ENCODE measurements at places on chromosomes 7 and 10.

- no peak for DNase-seq
Measured at GRCh38 chr10:58070956-58071355, 196.7 kb downstream of the IPMK start.

DNA sequence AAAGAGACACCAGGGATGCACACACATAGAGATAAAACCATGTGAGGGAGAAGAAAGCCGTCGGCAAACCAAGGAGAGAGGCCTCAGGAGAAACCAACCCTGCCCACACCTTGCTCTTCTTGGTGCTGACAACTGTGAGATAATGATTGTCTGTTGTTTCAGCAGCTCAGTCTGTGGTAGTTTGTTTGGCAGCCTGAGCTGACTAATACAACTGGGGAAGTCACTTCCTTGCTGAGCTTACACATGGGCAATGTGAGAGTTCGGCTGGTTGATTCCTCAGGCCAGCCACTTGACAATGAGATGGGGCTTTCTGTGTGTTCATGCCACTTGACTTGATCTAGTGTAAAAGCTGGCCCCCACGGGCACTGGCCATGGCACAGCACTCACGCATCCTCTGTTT, 271.8 kb downstream of the ABCA13 start:
- no peak for DNase-seq

- no peak for DNase-seq
Measured at GRCh38 chr7:150425670-150426069, 24.8 kb upstream of the GIMAP8 start.

DNA sequence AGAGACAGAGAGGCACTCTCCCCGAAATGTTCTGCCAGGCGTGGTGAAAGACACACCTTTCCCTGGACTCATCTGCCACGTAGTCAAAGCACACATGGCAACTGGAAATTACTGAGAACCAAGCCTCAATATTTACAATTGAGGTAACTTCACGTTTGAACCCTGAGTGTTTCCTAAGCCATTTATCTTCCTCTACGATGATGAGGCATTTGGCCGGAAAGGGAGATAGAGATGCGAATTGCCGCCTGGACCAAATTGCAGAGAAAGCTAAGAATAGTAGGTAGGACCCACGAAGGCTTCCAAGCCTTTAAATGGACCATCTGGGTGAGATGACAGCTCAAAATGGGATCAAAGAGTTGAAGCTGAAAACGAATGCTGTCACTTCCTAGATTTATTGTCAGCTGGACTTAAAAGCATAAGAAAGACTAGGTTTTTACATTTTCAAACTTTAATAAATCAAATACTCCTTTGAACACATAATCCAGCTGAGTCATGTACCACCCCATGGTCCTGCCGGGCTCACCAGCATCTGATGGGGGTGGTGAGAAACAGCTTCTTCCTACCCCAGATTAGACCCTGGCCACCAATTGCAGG, 135.6 kb upstream of the LYZL2 start:
- DNase-seq = no peak

GRCh38 chr10:34748767-34749166, 66.3 kb downstream of the PARD3 start:
- DNase-seq = no peak

DNA sequence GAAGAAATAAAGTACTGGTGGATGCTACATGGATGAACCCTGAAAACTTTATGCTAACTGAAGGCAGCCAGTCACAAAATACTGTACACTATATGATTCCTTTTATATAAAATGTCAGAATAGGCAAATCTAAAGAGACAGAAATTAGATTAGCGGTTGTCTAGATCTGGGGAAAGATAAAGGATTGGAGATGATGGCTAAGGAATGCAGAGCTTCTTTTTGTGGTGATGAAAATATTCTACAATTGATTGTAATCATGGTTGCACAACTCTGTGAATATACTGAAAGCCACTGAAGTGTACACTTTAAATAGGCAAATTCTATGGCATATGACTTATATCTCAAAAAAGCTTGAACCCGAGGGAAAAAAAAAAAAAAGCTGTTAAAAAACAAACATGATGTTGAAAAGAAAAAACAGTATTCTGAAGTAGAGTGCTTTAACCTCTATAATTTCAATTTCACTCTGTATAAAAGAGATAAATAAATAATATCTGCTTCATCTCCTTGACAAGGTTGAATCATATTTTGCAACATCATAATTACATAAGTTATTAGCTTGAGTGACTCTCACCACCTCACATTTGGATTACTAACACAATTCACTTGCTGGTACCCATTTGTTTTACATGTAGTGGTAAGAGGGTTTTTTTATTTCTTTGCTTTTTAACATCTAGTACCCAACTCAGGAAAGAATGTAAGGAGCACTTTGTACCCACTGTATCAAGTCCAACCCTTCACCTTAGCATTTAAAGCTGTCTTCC, 2.8 kb upstream of the GNAI1 start:
- DNase-seq = no peak

DNA sequence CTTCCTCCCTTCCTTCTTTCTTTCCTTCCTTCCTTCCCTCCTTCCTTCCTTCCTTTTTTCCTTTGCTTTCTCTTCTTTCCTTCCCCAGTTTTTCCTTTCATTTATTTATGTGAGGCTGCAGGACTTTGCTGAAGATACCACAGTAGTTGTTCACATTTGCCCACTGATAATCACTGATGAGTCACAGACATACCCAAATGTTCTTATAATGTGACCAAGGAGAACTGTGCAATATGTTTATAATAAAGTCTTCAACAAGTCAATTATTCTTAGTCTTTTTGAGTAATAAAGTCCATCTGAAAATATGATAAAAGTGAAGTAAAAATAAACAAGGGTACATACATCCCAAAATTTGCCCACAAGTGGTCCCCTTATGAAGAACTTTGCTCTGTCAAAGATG, 159.7 kb downstream of the GNAI1 start:
- DNase-seq = no peak

GRCh38 chr10:8063128-8063908, 8.8 kb downstream of the GATA3 start:
- DNase-seq = no peak

- no peak for DNase-seq
Measured at GRCh38 chr10:88624840-88625239, 38.3 kb downstream of the LIPJ start.

DNA sequence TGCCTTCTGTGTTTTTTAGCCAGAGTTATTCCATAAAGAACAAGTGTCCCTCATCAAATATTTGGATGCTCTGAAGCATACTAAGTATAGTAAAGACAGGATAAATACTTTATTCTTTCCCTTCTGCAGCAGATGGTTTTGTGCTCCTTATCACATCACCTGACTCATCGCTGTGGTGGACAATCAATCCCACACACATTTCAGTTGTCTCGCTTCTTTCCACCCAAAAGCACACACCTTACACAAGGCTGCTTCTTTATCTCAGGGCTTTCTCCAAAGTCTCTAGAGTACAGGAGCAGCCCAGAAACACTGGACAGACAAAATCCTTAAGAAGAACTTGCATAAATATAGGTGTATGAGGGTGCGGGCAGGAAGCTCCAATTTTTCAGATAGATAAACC, 43.4 kb downstream of the IGF2BP3 start:
- no peak for DNase-seq

DNA sequence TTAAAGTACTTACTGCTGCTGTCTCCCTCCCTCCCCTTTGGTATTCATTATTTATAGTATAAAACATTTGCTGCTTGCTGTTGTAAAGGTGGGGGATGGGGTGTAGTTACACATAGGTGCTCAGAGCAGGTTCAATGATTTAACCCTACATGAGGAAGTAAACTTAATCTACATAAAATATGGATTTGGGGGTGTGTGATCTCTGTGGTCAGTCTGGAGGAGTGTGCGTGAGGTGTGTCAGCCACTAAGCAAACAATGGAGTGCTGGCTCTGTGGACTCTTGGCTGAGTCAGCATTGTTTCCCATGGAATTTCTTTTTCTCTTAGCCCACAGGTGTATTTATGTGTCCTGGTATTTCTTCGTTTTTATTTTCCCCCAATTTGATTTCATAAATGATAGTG, 133.9 kb downstream of the AUTS2 start:
- DNase-seq = no peak

DNA sequence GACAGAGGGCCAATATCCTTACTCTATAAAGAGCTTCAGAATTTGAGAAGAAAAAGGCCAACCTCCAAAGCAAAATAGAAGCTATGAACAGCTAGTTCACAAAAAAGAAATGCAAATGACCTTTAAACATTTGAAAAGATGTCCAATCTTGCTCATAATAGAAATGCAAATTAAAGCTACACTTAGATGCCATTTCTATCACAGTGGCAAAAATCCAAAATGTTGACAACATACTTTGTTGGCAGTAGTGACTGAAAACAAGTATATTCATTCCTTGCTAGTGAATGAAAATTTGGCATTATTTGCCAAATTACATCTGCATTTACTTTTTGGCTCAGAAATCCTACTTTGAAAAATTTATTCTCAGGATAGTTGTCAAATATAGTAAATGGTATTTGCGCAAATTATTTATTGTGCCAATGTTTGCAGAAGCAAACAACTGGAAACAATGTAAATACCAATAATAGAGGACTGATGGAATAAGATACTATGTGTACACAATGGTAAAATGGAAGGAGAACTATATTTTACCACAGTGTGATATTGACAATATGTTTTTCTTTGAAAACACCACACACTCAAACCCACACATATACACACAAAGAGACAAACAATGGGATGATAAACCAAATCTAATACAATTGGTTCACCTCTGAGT, 9.4 kb downstream of the TMEM106B start:
- DNase-seq = no peak

- DNase-seq = no peak
Measured at GRCh38 chr7:131667699-131668098, 111.3 kb upstream of the PODXL start.

- DNase-seq = no peak
Measured at GRCh38 chr10:58356756-58357155, 21.9 kb downstream of the UBE2D1 start.

GRCh38 chr10:44418637-44419036, 33.7 kb upstream of the CXCL12 start:
- no peak for DNase-seq

GRCh38 chr7:16961641-16962040, 79.9 kb upstream of the AGR3 start:
- no peak for DNase-seq

- DNase-seq = no peak
Measured at GRCh38 chr7:123995617-123996326, 37.1 kb downstream of the TMEM229A start.

DNA sequence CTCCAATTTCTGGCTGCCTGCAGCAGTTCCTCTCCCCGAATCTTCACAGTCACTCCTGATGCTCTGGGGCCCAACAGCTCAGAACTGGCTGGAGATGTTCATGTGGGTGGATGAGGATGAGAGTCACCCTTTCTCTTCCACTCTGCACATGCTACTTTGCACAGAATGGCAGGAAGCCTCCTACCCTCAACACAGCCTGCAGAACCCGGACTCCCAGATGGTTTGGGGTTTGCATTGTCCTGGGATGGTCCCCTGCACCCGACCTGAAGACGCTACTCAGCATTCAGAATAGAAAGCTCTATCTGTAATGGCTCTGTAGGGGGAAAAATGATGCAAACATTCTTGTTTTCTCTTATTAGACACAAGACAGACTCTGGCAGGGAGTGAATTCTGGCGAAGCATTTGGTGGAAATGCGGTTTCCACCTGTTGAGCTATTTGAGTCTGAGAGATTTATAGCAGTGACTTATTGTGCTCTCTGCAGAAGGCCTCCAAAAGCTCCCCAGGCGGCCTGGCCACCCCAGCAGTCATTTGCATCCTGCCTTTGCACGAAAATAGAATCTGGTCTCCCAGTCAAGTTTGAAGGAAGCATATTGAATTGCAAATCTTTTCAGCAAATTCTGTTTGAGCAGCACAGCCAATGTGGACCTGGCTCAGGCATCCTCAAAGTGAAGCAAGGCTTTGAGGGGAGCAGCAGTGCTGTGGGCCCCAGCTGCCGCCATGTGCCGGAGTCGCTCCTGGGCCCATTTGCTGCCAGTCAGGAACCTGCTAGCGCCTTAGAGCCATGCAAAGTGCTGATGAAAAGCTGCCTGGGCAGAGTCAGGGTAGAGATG, 309.3 kb downstream of the TCERG1L start:
- no peak for DNase-seq

DNA sequence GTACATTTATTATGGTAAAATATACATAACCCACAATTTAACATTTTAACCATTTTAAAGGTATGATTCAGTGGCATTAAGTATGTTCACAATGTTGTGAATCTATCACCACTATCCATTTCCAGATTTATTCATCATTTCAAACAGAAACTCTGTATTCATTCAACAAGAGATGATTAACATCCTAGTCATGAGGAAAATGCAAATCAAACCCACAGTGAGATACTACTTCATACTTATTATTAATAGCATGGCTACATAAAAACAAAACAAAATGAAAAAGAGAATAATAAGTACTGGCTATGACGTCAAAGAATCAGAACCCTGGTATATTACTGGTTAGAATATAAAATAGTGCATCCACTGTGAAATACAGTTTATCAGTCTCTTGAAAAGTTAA, 386.6 kb upstream of the POM121L12 start:
- DNase-seq = no peak

DNA sequence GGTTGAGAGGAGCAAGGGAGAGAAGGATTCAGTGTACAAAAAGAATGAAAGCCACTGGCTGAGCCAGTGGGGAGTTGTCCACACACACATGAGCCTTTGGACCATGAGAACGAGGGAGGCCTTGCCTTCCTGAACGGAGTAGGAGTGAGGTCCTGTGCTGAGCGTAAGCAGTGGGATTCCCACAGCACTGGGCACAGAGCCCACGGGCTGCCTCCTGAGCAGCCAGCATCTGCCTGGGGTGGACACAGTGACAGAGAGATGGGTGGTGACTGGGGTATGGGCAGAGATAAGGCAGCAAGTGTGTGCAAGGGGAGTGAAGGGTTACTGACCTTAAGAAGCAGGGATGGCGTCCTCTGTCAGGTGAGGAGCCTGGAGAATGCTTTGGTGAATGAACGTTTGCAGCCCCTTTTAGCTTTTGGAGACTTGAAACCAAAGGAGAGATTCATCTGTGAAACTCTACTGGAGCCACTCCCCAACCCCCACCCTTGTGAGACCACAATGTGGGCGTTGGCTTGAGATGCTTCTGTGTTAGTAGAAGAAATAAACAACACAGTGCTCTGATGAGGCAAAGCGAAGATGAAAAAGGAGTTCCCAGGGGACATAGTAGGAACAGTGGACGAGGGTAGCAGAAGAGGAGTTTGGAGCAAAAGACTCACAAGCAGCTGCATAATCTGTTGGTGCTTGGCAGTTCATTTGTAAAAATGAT, 56.5 kb downstream of the FIGNL1 start:
- no peak for DNase-seq
